Activated CD8-positive, alpha-beta T cell treated with anti-CD3 and anti-CD28 coated beads for 36 hours (primary cell): ENCODE measurements at places on chromosomes 7 and 10.

- no peak for DNase-seq
These were observed 227.3 kb upstream of the TCF7L2 start for GRCh38 chr10:112722758-112723157.

DNA sequence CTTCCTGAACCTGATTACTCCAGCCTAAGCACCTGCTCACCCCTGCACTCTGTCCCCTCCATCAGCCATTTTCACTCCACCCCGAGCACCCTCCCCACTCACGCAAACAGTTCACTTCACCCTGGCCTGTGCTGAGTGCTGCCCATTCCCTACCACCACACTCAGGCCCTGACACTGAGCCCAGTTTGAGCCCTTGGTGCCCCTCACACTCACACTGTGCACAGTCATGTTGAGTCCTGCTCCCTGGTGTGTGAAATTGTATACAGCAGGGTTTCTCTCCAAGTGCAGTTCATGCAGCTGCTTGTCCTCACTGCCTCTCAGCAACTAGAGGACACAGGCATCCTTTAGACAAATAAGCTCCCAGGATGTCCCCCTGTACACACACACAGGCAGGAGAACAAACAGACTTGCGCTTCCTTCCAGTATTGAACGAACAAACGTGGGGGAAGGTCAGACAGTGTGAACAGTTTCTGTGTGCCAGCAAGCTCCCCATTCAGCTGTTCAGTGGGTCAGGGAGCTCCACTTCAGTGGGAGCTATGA lies 6.8 kb downstream of the MYO1G start:
- DNase-seq: no peak

DNA sequence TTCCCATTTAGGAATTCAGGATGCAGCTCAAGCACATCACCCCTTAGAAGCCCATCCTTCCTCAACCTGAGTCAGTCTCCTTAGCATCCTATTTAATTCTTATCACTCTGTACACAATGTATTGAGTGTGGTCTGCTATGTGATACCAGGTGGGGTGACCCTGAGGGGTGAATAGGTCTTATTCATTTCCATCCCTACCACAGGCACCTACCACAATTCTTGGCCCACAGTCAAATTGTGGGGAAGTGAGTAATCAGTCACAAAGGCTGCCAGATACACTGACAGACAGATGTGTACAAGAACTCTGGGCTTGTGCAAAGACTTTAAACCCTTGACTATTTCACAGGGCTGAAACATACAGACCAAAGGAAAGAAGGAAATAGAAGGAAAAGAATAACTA lies 560.5 kb downstream of the PARD3 start:
- peak; percentile 63 for DNase-seq

DNA sequence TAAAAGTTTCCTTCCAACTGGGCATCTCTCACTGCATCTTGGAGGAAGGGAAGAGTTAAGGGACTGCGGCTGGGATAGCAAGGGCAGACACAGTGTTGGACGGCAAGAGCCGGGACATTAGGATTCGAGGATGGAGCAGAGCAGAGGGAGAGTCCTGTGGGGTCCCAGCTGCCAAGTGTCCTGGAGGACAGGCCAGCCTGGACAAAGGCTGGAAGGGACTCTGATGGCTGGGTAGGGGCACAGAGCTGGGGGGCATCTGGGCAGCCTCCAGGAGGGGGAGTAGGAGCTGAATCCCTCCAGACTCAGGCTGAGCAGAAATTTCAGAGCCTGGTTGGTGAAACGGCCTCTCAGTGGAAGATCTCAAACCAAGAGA lies 19.2 kb downstream of the SFTPA1 start:
- no peak for DNase-seq

DNA sequence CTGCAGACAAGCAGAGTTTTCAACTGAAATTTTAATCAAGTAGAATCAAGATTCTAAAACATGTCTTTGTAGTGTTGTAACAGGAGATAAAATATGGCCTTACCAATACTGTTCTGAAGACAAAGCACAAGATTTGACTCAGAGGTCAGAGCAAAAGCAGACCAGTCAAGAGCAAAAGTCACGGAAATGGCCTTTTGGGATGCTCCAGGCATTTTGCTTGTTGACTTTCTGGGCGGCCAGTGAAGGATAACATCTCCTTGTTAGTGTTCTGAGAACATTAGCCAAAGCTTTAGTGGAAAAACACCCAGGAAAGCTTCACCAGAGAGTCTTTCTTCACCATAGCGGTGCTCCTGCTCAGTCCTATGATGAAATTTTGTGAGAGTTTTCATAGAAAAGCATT lies 590.6 kb downstream of the ARL4A start:
- no peak for DNase-seq

DNA sequence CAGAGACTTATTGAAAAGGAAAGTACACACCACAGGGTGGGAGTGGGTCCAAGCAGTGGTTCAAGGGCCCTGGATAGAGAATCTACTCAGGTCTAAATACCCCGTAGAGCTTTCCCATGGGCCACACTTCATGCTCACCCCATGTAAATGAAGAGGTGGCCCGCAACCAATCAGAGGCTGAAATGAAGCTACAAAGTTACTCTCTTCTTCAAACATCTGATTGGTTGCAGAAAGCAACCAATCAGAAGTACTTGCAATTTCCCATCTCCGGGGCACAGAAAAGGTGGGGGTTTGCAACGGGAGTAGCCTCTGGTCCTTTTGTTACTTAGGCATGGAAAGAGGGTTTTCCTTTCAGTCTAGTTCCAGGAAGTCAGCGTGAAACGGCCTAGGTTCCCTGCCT lies 15.2 kb upstream of the GALNTL5 start:
- DNase-seq: no peak

- DNase-seq: no peak
These were observed 56.6 kb downstream of the TMEM209 start for GRCh38 chr7:130148561-130148960.

DNA sequence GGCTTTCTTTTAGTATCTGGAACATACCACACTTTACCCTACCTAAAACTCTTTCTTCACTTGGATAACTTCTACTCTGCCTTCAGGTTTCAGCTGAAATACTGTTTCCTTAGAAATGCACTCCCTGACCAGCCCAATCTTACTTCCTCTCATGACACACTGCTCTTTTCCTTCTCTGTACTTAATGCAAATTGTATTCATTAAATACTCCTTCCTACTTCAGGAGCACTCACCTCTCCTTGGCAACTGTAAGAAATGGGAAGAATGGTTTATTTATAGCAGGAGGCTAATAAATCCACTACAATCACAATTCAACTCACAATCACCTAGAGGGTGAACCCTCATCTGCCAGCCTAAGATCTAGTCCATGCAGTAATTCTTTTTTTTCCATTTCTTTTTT lies 15.2 kb downstream of the ZCWPW1 start:
- no peak for DNase-seq

DNA sequence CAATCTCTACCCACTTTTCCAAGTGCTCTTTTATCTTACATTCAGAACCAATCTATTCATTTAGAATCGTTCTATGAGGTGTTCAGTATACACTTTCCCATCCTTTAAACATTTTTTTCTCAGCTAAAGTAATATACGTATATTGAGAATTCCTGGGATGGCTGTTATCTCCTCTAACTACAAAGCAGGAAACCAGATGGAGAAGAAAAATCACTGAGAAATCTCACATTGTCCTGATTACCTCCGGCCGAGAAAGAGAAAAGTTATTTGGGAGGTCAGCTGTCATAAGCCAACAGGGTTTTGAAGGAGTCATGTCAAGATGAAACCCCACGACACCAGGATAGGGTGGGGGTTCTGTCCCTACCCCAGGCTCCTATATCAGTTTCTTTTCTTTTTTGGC lies 99.2 kb upstream of the KDM7A start:
- no peak for DNase-seq

DNA sequence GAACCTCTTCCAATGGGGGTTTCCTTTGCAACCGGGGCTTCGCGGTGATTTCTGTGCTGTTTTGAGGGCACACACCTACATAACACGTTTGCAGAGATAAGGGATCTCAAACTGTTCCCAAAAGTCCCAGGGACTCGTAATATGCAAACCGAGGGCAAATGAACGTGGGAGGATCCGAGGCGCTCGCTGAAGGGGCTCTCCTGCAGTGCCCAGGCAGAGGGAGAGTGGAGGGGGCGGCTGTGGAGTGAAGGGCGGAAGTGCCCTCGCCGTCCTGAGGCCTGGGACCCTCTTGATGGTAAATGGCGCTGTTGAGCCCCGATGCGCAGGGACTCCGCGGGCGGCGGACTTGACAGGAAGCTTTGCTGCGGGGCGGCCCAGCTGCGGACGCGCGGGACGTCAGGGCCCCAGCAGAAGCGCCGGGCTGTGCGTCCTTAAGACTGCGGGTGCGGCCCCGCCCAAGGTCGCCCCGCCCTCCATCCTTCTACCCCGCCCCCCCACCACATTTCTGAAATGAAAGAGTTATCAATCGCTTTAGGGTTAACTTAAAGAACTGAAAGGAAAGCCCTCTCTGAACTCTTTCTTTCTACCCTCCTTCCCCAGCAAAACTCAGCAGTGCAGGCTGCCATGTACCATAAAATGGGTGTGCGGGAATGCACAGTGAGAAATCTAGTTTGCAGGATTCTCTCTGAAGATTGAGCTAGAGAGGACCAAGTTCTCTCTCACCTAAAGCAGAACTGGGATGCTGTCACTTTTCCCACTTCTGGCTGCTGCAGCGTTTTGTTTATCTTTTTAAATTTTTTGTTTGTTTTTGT lies 151.8 kb upstream of the YAE1 start:
- DNase-seq: peak; percentile 78

DNA sequence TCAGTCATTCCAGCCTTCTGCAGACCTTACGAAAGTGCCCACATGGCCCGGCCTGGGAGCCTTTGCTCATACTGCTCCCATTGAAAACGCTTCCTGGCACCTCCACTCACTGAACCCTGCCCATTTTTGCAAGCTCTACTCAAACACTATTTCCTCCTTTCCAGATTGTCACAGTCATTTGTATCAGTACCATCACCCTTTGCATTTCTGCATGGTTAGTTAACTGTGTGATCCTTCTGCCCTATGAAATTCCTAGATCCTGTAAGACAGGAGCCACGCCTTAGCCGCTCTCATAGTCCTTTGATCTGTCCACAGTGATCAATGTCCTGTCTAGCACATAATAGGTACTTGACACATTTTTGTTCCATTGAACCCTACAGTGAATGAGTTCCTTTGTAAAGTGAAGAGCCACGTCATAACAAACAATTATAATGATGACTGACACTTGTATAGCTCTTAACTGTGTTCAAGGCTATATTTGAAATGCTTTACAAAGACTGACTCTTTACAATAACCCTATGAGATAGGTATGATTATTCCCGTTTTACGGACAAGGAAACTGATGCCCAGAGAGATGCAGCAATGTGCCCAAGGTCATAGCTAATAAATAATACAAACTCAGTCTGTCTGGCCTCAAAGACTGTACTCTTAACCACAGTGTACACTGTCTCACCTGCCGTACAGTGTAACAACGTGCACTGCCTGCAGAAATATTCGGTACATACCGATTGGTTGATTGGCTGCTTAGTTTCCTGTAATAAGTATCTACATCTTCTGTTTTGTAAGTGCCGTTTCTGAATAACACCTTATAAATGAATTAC lies 16.6 kb upstream of the ITIH2 start:
- no peak for DNase-seq
